LNCaP clone FGC (cell line): ENCODE measurements at places on chromosomes 1 and 21.

GRCh38 chr1:170296642-170297041 is 150.9 kb downstream of the NTMT2 start:
- DNase-seq, result no peak

- DNase-seq, result no peak
Observed at GRCh38 chr21:43355925-43356289, 71.0 kb downstream of the SIK1 start.

- no peak for DNase-seq
Observed at GRCh38 chr1:191609305-191609704, 549.0 kb upstream of the RGS18 start.

- DNase-seq, result no peak
Observed at GRCh38 chr1:107246775-107247345, 106.0 kb downstream of the NTNG1 start.

DNA sequence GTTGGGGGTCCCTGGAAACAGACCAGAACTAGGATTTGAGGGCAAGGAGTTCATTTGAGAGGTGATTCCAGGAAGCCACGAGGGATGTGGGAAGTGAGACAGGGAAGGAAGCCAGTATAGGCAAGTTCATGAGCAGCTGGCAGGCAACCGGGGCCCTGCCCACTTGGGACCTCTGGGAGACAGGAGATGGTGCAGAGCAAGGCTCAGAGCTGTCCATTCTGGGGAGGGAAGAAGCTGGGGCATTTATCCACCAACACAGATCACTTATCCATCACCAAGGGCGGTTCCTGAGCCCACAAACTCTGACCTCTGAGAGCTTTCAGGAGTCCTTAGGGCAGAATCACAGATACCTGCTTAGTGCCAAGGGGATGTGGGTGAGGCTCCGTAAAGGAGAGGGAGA is 16.8 kb downstream of the EDN2 start:
- no peak for DNase-seq

GRCh38 chr1:43962324-43962723 is 7.5 kb upstream of the DPH2 start:
- DNase-seq, result no peak

DNA sequence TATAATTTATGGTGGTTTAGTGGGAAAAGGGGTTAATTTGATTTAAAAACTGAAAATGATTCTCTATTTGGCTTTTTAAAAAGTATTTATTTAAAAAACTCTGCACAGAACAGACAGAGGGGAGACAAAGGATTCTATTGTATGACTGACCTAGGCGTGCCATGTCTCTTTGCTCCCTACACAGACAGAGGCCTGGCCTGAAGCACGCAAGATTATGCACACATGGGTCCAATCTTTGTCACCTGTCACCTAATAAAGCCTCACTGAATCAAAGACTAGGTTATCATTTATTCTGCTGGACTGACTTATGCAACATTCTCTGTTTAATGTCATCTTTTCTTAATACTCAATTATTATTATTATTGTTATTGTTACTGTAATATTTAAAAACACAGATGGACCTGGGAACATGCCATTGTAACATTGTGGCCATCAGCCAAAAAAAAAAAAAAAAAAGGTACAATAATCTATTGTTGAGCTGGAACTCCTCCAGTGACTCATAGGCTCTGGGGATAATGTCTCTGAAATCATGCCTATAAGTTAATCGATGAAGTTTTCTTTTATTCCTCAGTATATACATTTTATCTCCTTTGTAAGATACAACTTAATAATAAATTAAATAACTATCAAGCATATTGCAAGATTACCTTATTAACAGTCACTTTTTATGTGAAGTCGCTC is 112.1 kb downstream of the RUNX1 start:
- no peak for DNase-seq
